ENCODE measurements at places on chromosomes 1 and 21.

DNA sequence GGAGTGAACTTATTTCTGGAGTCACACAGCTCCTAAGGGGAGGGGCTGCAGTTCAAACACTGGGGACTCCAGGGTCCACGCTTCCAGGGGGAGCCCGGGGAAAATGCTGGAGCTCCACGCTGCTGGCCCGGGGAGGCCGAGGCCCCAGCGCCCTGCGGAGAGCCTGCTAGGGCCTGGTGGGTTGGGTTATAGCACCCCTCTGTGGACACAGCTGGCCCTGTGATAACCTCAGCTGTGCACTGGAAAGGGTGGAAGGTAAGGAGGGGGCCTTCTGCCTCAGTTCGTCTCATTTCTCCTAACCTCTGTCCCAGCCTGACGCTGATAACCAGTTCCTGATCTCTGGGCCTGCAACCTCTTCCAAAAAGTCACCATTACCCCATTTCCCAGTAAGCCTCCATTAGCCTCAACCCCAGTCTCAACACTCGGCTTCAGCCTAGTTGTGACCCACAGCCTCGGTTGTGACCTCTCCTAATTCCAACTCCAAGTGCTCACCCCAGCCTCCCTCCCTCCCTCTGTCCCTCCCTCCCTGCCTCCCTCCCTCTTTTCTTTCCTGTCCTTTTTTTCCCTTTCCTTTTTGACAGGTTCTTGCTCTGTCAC, 7.1 kb downstream of the NBL1 start:
- no peak for DNase-seq

DNA sequence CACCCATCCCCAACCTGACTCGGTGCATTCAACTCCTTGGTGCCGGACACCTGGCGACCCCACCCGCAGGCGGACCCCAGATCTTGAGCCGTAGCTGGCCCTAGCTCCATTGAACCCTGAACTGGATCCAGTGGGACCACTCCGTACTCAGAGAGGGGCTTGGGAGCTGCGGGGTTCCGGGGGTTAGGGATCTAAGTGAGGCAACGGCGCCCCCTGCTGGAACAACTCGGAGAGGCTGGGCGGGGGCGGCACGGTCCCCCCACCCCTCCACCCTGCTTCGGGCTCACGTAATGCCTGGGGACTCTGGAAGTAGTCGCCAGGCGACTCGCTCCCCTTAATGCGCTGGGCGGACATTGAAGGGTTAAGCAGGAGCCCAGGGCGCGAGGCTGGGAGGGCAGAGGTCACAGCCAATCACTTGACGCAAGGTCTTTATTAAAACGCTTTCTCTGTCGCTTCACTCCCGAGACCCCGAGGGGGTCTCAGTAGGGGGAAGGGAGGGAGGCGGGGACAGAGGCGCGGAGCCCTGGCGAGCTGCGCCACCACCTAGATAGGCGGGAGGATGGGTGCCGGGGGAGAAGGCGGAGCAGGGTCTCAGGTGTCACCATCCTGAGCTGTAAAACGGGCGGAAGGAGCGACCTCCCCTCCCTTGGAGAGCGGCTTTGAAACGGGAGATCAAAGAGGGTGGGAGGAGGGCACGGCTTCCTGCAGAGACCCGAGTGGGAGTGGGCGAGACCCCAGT, 704 bp upstream of the CRABP2 start:
- DNase-seq: no peak

DNA sequence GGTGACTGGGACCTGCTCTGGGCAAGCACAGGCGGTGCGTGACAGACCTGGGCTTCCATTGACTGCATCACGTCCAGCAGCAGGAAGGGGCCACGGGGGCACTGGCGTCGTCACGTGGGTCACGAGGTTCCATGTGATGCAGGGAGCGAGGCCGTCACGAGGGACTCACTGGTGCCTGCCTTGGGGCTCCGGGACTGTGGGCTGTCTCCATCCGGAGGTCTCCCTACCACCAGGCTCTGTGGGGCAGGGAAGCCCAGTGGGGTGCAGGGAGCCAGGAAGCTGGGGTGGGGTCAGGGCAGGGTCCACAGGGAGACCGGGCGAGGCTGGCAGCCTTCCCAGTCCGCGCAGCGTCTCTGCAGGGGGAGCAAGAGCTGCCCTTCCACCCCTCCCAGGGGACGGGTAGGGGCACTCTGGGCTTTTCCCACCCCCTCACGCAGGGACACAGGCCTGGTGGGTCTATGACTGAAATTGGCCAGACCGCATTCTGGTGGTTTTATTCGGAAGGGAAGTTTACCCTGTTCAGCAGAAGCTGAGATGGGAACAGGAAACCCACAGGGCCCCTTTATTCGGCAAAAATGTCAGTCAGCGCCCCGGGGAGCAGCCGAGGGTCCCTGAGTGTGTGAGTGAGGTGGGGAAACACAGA, 416 bp upstream of the TNFRSF14 start:
- DNase-seq: peak; percentile 96

DNA sequence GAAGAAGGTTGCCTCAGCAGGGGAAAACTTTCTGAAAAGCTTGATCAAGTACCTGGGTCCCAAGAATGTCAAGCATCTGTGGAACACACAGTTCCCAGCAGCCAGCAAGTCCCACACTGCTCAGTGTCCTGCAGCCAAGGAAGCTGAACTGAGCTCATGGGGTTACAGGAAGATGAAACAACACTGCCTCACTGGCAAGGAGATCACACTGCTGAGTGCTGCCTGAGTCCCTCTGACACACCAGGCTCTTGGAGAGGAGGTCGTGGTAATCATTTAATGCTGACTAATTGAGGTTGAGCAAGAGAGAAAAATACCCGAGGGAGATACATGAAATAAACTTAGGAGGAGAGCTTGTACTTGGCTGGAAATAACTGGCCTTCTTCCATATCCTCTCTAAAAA, 75.2 kb downstream of the MPZL1 start:
- no peak for DNase-seq

DNA sequence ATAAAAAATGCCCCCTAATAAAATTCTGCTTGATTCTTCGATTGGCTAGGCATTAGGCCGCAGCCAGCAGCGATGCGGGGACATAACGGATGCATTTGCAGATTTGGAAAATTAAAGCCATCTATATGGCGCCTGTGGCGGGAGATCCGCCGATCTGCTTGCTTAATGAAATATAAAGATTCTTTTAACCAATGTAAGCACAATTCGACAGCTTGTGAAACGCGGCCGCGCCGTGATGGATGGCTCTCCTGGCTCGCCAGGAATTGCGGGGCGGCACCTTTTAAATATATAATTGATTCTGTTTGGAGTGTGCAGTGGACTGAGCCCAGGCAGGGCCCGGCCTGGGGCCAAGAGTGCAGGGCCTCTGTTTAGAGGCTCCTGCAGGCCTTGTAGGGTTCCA, 8.0 kb downstream of the DMBX1 start:
- no peak for DNase-seq

GRCh38 chr1:181104042-181104789, 15.7 kb downstream of the IER5 start:
- no peak for DNase-seq

- DNase-seq: no peak
Observed at GRCh38 chr1:173122958-173123852, 72.5 kb upstream of the TNFSF18 start.

GRCh38 chr1:42756956-42757891, 9.6 kb downstream of the P3H1 start:
- no peak for DNase-seq

DNA sequence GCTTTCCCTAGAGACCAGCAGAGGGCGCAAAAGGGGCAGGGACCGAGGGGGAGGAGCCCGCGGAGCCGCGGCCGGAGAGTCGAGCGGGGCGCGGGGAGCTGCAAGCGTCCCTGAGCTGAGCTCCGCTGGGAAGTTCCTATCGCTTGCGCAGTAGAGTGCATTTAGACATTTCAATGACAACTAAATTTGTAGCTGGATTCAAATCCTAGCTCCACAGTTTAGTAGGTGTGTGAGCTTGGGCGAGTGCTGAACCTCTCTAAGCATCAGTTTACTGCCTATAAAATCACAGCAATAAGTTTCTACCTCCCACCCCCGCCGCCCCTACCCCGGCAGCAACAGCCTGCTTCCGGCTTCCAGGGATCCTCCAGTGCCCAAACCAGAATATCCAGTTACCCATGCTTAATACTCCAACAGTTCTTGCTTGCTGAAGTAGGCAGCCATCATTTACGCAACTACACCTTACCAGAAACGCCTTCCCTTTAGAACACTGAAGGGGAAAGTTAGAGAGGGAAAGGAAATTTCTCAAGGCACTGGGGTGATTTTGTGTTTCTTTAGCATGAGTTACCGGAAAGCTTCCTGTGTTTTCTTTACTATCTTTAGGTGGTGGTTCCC, 9.1 kb downstream of the TLR5 start:
- DNase-seq: peak; percentile 95

DNA sequence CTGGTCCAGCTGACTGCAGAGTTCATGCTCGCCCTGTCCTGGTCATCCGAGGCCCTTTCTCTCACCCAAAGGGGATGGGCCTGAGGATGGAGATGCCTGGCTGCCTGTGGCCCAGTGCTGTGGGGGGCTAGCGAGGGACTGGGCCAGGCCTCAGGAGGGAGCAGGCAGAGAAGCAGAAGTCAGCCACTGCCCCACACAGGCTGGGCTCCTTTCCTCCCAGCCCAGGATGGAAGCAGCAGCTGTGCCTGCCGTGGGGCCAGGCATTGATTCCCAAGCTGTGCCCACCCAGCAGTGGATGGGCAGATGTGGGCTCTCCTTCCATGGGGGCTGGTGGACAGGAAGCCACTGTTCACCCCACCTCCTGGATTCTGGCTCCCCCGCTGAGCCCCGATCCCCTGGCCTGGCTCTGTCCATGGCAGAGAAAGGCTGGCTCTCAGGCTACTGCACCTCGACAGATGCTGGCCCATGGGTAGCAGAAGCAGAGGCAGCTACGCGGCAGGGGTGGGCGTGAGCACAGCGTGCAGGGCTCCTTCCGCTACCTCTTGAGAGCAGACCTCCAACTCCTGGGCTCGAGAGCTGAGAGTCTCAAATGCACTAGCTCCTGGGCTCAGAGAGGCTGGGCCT, 24.6 kb downstream of the RUNX3 start:
- DNase-seq: peak; percentile 69

- DNase-seq: no peak
Observed at GRCh38 chr1:27807385-27807784, 23.2 kb upstream of the PPP1R8 start.

GRCh38 chr21:36260030-36260787, 59.8 kb upstream of the MORC3 start:
- no peak for DNase-seq

DNA sequence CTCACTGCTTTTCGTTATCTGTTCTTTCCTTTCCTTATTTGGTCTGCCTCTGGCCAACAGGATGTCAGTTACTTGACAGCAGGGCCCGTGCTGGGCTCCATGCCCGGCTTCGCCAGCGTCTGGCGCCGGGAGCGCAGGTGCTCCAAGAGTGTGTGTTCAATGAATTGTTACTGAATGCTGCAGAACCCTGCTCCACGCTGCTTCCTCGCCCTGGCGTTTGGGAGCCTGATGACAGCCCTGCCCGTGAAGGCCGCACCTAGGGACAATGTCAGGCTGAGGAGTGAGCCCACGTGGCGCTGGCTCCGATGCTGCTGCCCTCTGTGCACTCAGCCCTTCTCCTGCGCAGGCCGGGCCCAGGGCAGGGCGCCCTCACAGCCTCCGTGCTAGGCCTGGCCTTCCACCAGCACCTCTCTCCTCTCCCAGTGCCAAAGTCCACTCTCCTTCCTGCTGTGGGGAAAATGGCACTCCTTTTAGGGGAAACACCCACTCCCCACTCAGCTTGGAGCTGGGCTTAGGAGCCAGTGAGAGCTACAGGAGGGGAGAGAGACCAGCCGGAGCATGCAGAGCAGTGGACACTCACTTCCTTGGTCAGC, 51.4 kb downstream of the ACBD3 start:
- DNase-seq: no peak

DNA sequence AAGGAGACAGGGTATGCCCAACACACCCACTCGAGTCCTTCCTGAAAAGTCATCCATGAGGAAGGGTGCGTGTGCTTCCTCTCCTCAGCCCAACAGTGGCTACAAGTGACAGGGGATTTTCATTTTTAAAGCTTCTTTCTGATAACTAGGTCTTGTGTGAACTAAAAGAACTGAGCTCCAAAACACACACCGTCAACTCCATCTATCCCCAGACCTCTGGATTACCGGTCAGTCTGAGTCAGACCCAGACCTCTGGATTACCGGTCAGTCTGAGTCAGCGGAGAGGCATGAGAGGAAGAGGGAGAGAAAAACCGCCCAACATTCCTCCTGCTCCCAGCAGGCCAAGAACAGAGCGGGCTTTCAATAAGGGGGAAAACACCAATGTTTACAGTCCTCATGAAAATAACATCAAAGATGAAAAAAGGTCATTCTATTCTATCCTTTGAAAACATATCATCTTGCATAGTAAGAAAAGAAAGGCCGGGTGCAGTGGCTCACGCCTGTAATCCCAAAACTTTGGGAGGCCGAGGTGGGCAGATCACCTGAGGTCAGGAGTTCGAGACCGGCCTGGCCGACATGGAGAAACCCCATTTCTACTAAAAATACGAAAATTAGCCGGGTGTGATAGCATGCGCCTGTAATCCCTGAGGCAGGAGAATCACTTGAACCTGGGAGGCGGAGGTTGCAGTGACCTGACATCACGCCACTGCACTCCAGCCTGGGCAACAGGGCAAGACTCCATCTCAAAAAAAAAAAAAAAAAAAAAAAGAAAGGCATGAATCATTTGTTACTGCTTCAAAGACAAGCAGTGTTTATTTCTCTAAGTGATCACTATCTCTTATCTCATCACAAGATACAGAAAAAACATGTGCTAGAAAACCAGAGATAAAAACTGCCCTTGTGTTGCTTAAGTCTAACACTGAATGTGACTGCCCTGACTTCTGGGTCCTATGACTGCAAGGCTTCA, 3.4 kb downstream of the PTTG1IP start:
- no peak for DNase-seq

Measured in mesenteric fat pad (tissue), 1 donor.